ENCODE measurements at places on chromosomes 7 and 10.

DNA sequence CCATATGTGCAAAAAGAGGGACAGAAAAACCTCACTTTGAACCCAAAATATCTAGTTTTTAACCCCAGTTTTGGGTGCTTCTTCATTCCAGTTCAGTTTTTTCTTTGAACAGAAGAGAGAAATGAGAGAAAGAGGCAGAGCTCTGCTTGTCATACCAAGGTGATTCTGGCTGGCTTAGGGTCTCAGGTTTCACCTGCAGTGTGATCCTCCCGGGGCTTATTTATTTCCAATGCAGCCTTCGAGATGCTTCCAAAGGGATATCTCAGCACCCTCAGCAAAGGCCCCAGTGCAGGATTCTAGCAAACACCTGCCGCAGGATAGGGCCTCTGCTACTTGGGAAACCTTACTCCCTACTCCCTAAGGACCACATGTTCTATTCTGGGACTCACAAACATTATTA is 131.3 kb downstream of the WDR11 start:
- DNase-seq: peak; percentile 7

GRCh38 chr7:31955021-31955420 is 115.2 kb downstream of the PDE1C start:
- no peak for DNase-seq

DNA sequence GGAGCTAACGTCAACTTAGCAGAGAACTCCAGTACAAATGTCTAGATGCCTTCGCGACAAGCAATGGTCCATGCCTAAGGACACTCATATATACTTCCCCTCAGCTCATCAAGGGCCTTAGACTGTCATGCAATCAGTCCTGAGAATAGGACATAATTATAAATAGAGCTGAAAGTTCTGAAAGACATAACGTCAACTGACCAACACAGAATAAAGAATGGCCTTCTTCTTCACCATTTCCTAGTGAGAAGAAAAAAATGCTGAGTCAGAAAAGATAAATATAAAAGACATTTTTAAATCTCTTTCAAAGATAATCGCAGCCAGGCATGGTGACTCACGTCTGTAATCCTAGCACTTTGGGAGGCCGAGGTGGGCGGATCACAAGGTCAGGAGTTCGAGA is 83.2 kb downstream of the ARMH3 start:
- DNase-seq: no peak

- DNase-seq: no peak
These were observed 26.9 kb downstream of the DNAJB9 start for GRCh38 chr7:108596560-108596959.

- DNase-seq: no peak
These were observed 244.4 kb downstream of the DYNC1I1 start for GRCh38 chr7:96016735-96017134.

GRCh38 chr7:87600130-87601124 is at the start of gene ABCB1:
ABCB1 (minus strand) TSS chr7:87600884; CDS start chr7:87600184, 700 bp downstream.
- peak; percentile 26 for DNase-seq

- no peak for DNase-seq
These were observed 499.7 kb upstream of the MKI67 start for GRCh38 chr10:128625926-128626325.

DNA sequence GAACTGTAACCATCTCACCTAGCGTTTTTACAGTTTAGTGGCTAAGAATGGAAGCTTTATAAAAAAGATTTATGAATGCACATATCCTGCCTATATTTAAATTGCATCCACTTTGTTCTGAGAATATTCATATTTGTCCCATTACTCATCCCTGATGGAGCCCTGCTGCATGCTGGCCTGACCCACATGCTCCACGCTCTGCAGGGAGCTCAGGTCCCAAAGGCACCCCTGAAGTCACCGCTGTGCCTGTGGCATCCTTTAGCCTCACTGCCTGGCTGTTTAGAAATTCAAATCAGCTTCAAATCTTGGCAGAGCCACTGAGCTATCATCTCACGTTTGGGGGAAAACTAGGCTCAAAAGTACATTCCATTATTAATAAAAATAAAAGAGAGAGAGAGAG is 24.4 kb downstream of the C10orf90 start:
- DNase-seq: no peak

- no peak for DNase-seq
These were observed 200.8 kb downstream of the TNS3 start for GRCh38 chr7:47381134-47381495.

- DNase-seq: peak; percentile 78
These were observed at the start of gene UNC5B for GRCh38 chr10:71212318-71213126. UNC5B (plus strand) TSS chr10:71212570; CDS start chr10:71212986, 416 bp downstream.

DNA sequence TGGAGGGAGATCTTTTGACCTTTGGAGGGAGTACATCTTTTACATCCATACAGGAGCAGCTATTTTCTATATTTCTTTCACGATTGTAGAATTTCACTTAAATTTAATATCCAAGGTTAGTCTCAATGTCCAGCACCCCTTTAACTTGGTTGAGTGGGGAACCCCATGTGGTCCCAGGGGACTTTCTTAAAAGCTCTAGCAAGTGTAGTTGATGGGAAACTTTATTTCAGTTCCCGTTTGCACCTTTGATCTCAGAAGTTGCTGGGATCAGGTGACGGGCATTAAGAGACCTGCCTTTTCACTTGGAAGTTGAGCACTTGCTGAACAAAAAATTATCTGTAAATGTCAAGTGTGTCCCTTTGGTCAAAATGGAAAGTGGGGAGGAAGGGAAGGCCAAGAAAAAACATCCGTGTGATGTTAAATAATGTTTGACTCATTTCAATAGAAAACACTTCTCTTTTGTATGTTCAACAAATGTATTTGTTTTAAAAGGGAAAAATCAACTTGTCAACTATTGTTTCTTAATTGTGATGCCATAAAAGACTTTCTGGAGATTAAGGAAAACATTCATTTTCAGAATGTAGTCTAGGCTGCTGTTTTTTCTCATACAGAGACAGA is 370.1 kb upstream of the GALNT17 start:
- no peak for DNase-seq

DNA sequence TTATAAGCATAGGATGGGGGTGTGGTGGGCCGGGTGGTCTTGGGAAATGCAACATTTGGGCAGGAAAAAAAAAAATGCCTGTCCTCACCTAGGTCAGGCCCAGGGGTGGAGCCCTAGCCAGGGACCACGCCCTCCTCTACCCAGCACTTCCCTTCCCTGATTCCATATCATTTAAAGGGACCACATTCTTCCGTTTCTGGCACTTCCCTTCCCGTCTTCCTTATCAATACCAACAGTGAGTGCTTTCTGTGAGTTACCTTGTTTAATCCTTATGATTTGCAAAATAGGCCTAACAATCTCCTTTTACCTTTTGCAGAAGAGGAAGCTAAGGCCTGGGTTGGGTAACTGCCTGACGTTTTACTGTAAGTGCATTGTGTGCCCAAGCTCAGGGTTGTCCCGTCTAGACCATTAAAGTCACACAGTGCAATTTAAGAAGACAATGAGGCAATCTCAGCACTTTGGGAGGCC is 16.7 kb upstream of the C10orf95 start:
- no peak for DNase-seq

Measured in NCI-H510A treated with DMSO at 0.1 percent for 48 hours (cell line).